GM12878 (cell line): ENCODE measurements at places on chromosomes 16 and 17.
A peak's percentile ranks its signal among the peaks of the same experiment; 100 is the strongest.

DNA sequence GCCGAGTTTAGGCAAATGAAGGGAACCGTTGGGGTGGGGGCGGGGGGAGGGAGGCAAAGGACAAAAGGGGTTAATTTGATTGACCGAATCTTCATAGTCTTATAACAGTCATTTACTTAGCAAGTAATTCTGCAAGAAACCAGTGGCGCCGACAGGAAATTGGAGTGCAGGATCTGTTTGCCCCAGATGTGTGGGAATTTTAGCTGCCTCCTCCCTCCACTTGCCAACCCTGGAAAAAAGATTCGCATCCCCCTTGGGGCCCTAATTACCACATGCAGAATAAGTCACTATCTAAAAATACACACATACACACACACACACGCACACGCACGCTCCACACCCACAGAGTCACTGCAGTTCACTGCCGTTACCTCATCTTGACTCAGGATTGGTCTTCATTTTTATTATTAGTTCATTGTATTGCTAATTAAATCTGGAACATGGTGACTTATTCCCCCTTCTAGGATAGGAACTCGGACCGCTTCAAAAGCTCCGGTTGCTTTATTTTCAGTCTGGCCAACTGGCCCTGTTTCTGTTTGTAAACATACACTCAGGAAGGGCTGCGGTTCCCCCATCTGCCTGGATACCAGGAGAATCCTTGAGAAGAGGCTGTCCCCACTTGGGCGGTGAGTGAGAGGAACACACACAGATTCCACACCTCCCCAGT, 241.6 kb upstream of the SALL1 start:
- no peaks in the 10 kb centered on the region for H3K4me1 ChIP-seq
- H3K36me3 ChIP-seq: no peaks in the 10 kb centered on the region
- H3K27ac ChIP-seq: no peak overlapping the region
- no peak overlapping the region for H3K4me3 ChIP-seq
- DNase-seq: no peak

DNA sequence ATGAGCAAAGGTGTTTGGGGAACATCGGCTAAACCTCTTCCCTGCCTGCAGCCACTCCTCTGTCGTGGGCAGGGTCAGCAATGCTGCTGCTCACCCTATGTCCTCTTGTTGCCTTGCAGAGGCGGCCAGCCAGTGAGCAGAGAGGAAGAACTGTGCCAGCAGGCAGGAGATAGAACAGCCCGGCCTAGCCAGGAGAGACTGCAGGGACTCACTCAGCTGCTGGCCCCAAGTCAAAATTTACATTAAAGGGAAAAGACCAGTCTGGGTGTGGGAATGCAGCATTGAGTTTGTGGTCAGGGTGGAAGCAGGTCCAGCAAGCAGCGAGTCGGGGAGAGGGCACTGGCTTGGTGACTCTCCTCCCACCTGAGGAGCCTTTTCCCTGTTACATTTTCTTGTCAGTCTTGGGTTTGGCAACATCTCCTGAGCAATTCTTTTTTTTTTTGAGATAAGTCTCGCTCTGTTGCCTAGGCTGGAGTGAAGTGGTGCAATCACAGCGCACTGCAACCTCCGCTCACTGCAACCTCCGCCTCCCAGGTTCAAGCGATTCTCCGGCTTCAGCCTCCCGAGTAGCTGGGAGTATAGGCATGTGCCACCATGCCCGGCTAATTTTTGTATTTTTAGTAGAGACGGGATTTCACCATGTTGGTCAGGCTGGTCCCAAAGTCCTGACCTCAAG, 22.7 kb downstream of the LIG3 start:
- no peaks in the 10 kb centered on the region for H3K27me3 ChIP-seq
- H3K27ac ChIP-seq: no peak overlapping the region
- no peaks in the 10 kb centered on the region; the same call in 1 of the 2 replicates for H3K4me1 ChIP-seq
- peaks cover 18% of the 10 kb centered on the region; the same call in 1 of the 2 replicates for H3K36me3 ChIP-seq
- no peak overlapping the region for H3K4me3 ChIP-seq

GRCh38 chr17:2331303-2331702, 5.0 kb downstream of the TSR1 start:
- H3K36me3 ChIP-seq: peaks cover 18% of the 10 kb centered on the region
- no peak for DNase-seq
- no peak overlapping the region for H3K4me3 ChIP-seq
- H3K4me1 ChIP-seq: no peaks in the 10 kb centered on the region; the same call in 1 of the 2 replicates
- no peaks in the 10 kb centered on the region for H3K27me3 ChIP-seq

DNA sequence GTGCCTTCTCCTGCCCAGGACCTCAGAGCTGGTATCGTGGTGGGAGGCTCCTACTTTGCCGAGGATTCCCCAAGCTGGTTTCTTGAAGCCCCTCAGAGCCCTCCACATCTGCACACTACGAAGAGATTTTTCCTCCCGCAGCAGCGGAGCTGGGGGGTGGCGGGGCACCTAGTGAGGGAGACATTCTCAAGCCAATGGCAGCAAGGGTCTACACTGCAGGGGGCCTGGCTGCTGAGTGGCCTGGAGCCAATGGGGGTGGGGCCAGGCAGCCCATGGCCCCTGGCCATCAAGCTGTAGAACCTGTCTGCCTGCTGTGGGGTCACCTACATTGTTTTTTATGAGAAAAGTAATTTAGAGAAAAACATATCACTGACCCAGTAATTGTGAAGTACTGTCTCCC, 5.0 kb downstream of the SLC26A11 start:
- H3K4me3 ChIP-seq: no peak overlapping the region
- no peaks in the 10 kb centered on the region for H3K27me3 ChIP-seq
- H3K36me3 ChIP-seq: no peaks in the 10 kb centered on the region

DNA sequence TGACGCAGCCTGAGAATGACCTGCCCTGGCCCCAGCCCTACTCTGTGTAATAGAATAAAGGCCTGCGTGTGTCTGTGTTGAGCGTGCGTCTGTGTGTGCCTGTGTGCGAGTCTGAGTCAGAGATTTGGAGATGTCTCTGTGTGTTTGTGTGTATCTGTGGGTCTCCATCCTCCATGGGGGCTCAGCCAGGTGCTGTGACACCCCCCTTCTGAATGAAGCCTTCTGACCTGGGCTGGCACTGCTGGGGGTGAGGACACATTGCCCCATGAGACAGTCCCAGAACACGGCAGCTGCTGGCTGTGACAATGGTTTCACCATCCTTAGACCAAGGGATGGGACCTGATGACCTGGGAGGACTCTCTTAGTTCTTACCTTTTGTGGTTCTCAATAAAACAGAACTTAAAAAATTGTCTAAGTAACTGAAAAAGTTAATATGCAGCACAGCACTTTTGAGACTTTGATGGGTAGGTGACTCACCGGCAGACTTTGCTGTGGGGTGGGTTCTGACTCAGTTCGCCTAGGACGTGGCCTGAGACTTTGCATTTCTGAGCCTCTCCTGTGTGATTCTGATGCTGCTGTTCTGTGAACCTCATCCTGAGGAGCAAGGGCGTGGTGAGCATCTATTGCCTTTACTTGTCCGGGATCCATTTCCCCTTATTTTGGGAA, 5.7 kb downstream of the LAT start:
- no peak for DNase-seq
- H3K4me1 ChIP-seq: no peaks in the 10 kb centered on the region; the same call in 1 of the 2 replicates
- no peaks in the 10 kb centered on the region for H3K36me3 ChIP-seq
- no peaks in the 10 kb centered on the region for H3K27me3 ChIP-seq
- no peak overlapping the region for H3K4me3 ChIP-seq
- H3K27ac ChIP-seq: no peak overlapping the region

- DNase-seq: no peak
- peaks cover 38% of the 10 kb centered on the region for H3K36me3 ChIP-seq
- no peak overlapping the region for H3K4me3 ChIP-seq
- no peaks in the 10 kb centered on the region for H3K27me3 ChIP-seq
- no peak overlapping the region for H3K27ac ChIP-seq
These were observed 123.7 kb downstream of the ABCC1 start for GRCh38 chr16:16073001-16073545.

GRCh38 chr17:68908045-68908444, 47.1 kb downstream of the ABCA8 start:
- peak; percentile 41 for DNase-seq
- H3K27me3 ChIP-seq: no peaks in the 10 kb centered on the region
- no peak overlapping the region for H3K4me3 ChIP-seq
- H3K4me1 ChIP-seq: peaks cover 3% of the 10 kb centered on the region; the same call in 1 of the 2 replicates
- H3K36me3 ChIP-seq: no peaks in the 10 kb centered on the region

DNA sequence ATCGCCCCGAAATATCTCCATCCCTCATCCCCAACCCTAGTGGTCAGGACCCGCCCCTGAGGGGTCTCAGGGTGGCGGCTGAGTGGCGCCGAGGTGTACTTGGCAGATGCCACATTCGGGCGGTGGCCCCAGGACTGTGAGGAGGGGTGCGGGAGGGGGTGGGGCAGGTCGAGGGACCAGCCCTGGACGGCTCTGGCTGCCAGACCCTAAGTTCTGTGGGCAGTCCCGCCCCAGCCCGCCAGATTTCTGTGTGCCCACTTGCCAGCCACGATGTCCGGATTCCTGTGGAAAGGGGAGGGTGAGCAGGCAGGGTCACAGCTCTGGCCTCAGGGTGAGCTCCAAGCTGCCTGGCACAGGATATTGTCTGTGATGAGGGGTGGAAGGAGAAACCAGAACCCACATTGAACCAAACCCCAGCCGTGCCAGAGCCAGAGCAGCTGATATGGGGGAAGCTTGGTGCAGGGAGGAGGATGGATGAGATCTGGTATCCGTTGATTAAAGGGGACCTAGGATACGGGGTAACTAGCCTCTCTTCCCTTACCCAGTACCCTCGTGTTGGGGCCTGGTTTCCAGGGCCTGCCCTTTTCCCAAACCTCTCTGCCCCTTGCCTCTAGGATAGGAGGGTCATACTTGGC, 1.1 kb upstream of the CHAD start:
- no peak overlapping the region for H3K4me3 ChIP-seq
- no peaks in the 10 kb centered on the region for H3K4me1 ChIP-seq
- H3K36me3 ChIP-seq: no peaks in the 10 kb centered on the region
- no peak for DNase-seq
- no peaks in the 10 kb centered on the region for H3K27me3 ChIP-seq

DNA sequence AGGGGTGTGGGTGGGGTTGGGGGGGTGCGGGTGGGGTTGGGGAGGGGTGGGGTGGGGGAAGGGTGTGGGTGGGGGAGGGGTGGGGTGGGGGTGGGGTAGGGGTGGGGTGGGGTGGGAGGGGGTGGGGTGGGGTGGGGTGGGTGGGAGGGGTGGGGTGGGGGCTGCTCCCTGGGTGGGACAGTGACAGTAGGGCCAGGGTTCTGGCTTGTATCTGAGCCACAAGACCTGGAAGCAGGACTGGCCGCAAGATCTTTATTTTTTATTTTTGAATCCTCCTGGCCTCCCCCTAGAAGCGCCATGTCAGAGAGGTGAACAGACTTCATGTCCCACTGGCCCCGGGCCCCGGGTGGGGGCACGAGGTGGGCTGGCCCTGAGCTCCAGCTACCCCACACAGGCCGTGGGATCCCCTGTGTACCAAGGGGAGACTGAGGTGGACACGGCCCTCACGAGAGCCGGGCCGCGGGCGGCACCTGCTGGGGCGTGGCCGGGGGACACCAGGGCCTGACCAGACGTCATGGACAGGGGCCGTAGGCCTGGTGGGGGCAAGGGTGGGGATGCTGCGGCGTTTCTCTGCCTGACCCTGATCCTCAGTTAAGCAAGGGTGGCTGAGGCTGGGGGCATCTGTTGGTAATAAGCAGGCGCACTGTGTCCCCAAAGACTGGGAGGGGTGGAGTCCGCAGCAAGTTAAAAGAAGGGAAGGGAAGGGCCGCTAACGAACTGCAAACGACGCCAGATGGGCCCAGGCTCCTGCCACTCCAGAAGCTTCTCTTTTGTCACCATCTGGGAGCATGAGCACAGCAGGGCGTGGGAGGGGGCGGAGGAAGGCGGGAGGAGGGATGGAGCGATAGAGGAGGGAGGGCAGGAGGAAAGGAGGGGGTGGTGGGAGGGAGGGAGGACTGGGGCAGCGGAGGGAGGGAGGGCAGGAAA, 22.3 kb upstream of the PABPN1L start:
- H3K36me3 ChIP-seq: peaks cover 4% of the 10 kb centered on the region; the same call in 1 of the 2 replicates
- no peaks in the 10 kb centered on the region for H3K27me3 ChIP-seq
- H3K4me3 ChIP-seq: no peak overlapping the region

DNA sequence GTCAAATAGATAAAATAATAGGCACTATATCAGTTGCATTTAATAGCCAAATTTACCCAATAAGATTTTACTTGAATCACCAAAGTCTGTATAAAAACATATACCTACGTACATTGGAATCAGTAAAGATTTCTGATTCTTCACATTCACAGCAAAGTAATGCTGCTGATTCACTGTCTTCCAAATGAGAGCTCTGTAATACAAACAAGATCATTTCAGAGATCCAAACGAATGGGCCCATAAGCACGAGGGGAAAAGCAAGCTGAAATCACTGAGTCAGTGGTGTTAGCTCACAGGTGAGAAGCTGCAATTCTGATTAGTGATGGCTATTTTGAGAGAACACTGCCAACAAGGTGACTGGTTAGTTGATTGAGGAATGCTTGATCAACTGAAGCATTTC, 81.3 kb downstream of the SSH2 start:
- H3K27ac ChIP-seq: no peak overlapping the region
- no peaks in the 10 kb centered on the region for H3K36me3 ChIP-seq
- no peaks in the 10 kb centered on the region; the same call in 1 of the 2 replicates for H3K4me1 ChIP-seq
- DNase-seq: no peak
- H3K27me3 ChIP-seq: no peaks in the 10 kb centered on the region
- no peak overlapping the region for H3K4me3 ChIP-seq

DNA sequence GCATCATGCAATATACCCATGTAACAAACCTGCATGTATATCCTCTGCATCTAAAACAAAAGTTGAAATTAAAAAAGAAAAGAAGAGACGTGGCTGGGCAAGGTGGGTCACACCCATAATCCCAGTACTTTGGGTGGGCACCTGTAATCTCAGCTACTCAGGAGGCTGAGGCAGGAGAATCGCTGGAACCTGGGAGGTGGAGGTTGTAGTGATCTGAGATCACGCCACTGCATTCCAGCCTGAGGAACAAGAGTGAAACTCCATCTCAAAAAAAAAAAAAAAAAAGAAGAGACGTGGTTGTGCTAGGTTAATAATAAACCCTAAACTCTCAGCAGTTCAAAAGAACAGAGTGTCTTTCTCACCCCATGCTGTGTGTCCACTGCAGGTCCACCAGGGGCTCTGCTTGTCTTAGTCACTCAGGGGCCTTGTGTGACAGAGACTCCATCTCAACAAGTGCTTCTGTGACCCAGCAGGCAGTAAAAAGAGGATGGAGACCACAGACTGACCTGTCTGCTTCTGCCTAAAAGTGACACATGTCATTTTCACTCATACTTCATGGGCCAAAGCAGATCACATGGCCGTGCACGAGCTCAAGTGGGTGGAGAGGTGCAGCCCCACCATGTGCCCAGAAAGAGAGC, 22.3 kb upstream of the N4BP1 start:
- no peak for DNase-seq
- peaks cover 4% of the 10 kb centered on the region for H3K4me1 ChIP-seq
- no peak overlapping the region for H3K4me3 ChIP-seq
- H3K27ac ChIP-seq: no peak overlapping the region
- H3K27me3 ChIP-seq: no peaks in the 10 kb centered on the region

GRCh38 chr16:85148931-85149330, 36.7 kb upstream of the CIBAR2 start:
- no peak overlapping the region for H3K4me3 ChIP-seq
- H3K36me3 ChIP-seq: no peaks in the 10 kb centered on the region
- H3K27me3 ChIP-seq: no peaks in the 10 kb centered on the region
- H3K27ac ChIP-seq: no peak overlapping the region
- no peak for DNase-seq
